ENCODE measurements at places on chromosomes 2 and 18. TPM values are rescaled to one million over a fixed set of nuclear protein-coding genes. Genes with fewer than 3 reads are reported as not detected.

The HOXD13 gene
- total RNA-seq: not detected

The KIF5C gene
- total RNA-seq: 18.2 TPM

The FAM124B gene
- total RNA-seq: not detected

The ZNF521 gene
- not detected for total RNA-seq

The NOL4 gene
- total RNA-seq: not detected

The ALKAL2 gene
- total RNA-seq: not detected

The ST3GAL5 gene
- total RNA-seq: 11.2 TPM

The SCYGR1 gene
- total RNA-seq: not detected

The APCDD1 gene
- not detected for total RNA-seq

The RAB10 gene
- total RNA-seq: 155 TPM

The ZSWIM2 gene
- not detected for total RNA-seq

The CD207 gene
- total RNA-seq: not detected

The AKAIN1 gene
- total RNA-seq: not detected

The SFT2D3 gene
- 4.6 TPM for total RNA-seq

The MTCL1 gene
- total RNA-seq: 1.0 TPM

The ERICH2 gene
- total RNA-seq: not detected

The SLC38A11 gene
- total RNA-seq: not detected
